ENCODE measurements at places on chromosomes 3 and 15.

DNA sequence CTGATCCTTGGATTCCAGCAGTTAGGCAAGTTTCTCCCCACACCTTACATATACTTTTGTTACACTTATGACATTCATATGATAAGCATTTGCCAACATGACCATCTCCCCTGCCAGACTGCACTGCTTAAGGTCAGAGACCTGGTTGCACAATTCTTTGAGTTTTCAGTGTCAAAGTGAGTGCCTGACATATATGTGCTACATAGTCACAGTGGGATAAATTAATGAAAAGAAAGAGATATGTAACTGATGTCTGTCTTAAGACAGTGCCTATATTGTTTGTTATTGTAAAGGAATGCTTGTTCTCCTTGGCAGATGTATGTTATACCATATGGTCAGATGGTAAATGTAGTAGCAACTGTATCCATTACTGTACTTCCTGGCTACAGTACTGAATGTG, 3.5 kb upstream of the DCUN1D1 start:
- DNase-seq: no peak

- no peak for DNase-seq
These were observed 276.6 kb upstream of the NR2F2 start for GRCh38 chr15:96053781-96054428.

DNA sequence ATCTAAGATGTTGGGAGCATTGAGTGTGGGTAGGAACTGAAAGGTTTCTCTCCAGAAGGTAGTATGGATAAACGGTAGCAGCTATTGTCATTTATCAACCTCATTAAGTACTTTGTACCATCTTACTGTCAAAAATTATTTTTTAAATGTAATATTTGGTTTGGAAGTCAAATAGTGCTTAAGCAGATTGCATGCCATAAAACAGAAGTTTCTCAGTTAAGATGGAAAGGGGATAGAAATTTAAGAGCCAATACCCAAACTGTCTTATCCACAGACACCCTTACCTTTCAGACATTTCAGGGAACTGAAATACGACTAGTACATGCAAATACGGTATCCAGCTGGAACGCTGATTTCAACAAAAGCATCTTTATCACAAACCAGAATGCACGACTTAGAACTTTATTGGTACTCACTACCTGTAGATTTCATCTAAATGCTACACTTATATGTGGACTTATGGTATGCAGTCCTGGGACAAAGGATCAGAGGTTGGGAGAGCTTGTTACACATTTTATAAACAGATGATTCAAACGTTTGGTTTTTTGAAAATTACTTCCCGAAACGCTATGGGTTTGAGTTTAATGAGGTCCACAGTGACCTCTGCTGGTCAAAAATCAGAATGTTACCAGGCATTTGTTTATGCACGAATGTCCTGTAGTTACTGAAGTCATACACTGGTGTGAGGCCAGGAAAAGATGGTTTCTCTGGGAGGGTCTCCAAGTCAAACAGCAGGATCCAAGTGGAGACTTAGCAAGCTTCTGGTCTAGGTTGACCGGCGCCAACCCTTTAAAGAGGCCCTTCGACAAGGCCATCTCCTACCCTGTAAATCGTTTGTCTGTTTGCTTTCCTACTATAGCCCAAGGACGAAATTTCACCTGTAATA, 45.7 kb upstream of the DUT start:
- peak; percentile 76 for DNase-seq

GRCh38 chr15:99502182-99502581, 63.6 kb upstream of the MEF2A start:
- DNase-seq: no peak

DNA sequence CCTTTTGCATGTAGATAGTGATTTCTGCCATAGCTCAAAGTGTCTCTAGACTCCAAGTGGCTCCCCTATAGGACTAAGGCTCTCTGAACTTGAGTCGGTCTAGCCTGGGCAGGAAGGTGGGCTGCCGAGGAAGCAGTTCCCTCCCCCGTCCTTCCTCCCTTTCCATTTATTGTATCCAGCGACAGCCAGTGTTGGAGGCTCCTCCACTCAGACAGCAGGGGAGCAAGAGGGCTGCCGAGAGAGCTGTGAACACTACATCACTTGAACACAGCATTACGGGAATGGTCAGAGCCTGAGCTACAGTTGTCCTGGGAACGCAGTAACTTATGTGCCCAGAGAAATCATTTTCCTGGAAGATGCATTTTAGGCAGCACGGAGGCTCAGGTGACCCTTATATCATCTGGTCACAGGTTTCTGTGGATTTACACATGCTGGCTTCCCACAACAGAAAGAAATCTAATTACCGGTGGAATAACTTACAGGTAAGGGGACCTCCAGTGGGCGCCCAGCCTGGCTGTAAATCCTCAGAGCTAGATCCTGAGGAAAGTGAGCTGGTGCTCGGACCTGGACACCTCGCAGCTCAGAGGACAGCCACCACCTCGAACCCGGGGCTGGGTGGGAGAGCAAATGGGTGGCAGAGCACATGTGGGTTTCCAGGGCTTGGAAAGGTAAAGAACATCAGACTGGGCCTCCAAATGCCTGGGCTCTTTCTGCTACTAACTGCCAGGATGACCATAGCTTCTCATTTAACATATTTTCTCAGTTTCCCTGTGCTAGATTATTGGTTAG, 197.1 kb downstream of the UACA start:
- DNase-seq: no peak

GRCh38 chr15:47409600-47409999, 307.7 kb upstream of the SEMA6D start:
- DNase-seq: peak; percentile 5

GRCh38 chr3:22453906-22454535, 703.0 kb upstream of the ZNF385D start:
- DNase-seq: no peak

- no peak for DNase-seq
These were observed 162.5 kb downstream of the CADPS start for GRCh38 chr3:62712746-62713145.

- no peak for DNase-seq
These were observed 225.6 kb upstream of the TBC1D5 start for GRCh38 chr3:17967953-17968607.

DNA sequence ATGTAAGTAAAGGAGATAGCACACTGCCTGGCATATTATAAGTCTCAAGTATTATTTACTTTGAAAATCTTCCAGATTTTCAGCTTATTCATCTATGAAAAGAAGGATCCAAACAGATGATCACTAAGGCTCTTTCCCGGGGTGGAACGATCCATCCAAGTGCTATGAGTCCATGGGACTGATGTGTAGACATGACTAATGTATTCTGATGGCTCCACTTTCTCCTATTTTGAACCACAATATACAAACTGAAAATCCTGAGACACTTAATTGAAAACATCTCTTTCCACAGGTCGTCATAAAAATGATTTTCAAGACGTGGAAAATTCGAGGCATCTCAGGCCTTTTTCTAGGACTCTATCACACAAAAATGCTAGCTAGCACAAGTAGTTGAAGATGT, 33.4 kb upstream of the CHRM5 start:
- DNase-seq: peak; percentile 3

GRCh38 chr3:161101609-161102008, 3.5 kb downstream of the B3GALNT1 start:
- no peak for DNase-seq

GRCh38 chr3:53161820-53162671, 1.0 kb downstream of the PRKCD start:
- peak; percentile 33 for DNase-seq

DNA sequence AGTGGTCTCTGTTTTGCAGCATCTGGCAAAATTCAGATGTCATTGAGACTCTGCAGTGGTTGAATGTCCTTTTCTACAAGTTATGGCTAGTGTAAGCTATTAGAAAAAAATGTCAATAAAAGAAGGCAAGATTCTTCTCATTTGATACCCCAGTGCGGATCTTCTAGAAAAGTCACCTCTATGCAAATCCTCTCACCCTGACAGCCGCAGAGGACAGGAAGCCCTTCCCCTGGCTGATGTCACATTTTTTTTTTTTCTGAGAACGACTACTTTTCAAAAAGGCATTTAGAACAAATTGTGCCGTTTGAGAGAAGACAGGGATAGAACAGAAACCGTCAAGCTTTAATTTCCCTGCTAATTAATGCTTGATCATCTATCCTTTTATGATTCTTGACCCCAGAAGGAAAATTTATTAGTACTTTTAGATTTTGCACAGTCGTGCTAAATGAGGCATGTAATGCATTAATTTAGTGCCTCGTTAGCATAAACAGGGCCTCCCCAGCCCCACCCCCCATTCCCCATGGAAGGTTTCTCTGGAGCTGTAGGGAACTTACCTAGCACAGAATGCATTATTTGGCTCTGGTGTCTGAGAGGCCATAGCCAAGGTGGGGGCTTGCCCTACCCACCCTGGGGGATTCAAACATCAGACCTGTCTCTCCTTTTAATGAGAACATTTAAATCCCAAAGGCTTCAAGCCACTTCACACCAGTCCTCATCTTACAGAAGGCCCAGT, 183.8 kb downstream of the OPA1 start:
- no peak for DNase-seq

- DNase-seq: no peak
These were observed 25.1 kb downstream of the LRRFIP2 start for GRCh38 chr3:37149257-37149656.

DNA sequence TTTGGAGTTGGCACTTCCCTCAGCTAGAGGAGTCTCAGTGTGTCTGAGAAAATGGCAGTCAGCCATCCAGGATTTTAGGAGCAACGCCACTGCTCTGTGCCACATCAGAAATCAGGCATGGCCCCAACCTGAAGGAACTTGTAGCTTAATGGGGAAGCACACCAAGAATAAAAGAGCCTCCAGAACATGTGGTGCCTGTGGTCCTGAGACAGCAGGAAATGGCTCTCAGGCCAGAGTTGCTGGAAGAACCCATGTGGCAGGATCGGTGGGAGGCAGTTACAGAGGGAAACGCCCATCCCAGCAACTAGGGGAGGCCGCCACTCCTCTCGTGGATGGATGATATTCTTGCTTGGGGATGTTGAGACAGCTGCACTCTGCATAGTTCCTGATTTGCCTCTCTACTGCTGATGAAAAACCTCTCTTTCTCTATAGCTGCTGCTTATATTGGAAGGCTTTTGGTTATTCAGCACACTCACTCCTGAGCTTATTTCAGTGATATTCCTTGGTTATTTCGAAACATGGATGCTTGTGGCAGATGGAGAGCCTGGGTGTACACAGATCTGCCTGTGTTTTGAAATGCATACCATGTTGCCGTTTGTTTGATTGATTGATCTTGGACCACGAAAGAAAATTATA, 52.4 kb downstream of the KLHL25 start:
- no peak for DNase-seq

- DNase-seq: no peak
These were observed 24.4 kb downstream of the POLR2M start for GRCh38 chr15:57730876-57731275.

DNA sequence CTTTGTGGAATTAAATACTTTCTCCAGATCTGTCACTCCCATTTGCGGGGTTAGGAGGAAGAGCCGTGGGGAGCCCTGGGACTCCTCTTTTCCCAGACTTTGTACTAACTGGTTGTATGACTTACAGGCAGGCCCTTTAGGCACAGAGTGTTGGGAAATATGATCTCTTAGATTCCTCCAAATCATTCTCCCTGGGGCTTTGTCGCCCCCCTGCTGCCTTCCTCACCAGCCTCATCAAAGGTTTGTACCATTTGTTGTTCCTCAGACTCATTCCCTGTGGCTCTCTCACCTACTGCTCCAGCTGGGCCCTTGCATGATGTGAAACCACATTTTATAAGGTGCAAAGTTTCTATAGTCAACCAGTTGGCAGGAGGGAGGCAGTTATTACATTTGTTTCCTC, 56.4 kb downstream of the CRYGS start:
- DNase-seq: no peak

Measured in EL (cell line).